NCI-H2227 treated with DMSO at 0.1 percent for 48 hours (cell line): ENCODE measurements at places on chromosomes 5 and 9.

DNA sequence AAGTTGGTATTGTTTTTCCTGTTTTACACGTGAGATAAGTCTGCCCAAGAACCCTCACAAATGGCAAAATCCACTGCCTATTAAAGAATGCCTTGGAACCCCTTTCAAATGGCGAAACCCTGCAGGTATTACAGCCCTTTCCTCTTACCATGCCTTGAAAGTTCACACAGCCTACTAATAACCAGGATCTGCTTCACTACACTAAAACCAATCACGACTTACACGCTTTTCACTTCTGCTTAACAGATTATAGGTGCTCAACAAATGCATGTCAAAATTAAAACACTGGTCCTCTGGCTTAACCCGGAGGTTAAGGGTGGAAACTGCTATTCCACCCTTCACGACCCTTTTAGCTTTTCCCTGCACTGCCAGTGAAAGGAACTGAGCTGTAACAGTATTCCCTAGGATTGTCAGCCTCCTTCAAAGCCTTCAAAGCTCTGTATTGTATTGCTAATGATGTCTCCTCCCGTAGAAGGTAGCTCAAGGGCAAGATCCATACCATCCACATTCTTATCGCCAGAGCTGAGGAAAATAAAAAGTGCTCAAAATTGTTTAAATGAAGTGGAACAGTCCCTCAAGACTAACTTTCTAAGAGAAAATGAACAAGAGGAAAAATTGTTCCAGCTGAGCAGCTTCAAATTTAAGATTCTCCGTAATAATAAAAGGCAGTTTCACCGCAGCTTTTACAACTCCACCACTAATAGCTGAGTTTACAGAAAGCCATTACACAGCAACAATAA lies 997 bp downstream of the AUH start:
- no peak for DNase-seq

GRCh38 chr9:88775037-88775471 lies 216.2 kb upstream of the S1PR3 start:
- DNase-seq: no peak

DNA sequence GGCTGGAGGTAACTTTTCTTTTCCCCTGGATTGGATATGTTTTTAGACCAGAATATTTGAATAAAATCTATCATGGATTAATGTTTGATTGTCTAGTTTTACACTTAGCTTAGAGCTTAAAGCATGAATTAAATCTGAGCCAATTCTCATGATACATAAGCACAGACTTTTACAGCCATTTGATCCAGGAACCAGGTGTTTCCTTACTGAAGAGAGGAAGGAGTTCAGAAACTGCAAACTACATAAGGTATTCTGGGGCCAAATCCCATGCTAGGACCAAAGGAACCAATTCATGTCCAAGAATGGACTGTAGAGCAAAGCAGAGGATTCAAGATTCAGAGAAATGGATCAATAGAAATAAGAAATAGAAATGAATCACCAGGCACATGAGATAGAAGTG lies 360.4 kb upstream of the ZNF608 start:
- no peak for DNase-seq

GRCh38 chr9:12425878-12426864 lies 267.0 kb upstream of the TYRP1 start:
- no peak for DNase-seq

GRCh38 chr5:40485021-40485998 lies 194.4 kb upstream of the PTGER4 start:
- no peak for DNase-seq

- no peak for DNase-seq
These were observed 69.8 kb upstream of the RAI14 start for GRCh38 chr5:34586117-34586885.

DNA sequence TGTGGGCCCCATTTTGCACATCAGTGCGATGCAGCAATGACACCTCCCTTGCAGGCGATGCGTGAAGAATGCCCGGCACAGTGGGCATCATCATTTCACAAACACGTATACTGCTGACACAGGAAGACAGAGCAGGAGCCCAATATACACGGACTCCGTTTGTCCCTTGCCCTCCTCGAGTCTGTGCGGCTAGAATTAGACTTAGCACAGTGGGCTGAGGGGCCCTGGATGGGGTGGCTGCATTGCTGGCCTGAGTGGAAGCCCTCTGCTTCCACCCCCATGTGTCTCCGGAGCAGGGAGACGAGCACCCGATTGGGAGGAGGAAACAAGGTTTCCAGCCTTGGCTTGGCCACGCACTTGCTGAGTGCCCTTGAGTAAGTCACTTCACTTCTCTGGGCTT lies 40.8 kb downstream of the GSN start:
- DNase-seq: no peak

GRCh38 chr9:27118916-27119315 lies 9.9 kb downstream of the TEK start:
- DNase-seq: no peak

- DNase-seq: peak; percentile 53
These were observed 25.8 kb upstream of the TRIM32 start for GRCh38 chr9:116661037-116661954.

DNA sequence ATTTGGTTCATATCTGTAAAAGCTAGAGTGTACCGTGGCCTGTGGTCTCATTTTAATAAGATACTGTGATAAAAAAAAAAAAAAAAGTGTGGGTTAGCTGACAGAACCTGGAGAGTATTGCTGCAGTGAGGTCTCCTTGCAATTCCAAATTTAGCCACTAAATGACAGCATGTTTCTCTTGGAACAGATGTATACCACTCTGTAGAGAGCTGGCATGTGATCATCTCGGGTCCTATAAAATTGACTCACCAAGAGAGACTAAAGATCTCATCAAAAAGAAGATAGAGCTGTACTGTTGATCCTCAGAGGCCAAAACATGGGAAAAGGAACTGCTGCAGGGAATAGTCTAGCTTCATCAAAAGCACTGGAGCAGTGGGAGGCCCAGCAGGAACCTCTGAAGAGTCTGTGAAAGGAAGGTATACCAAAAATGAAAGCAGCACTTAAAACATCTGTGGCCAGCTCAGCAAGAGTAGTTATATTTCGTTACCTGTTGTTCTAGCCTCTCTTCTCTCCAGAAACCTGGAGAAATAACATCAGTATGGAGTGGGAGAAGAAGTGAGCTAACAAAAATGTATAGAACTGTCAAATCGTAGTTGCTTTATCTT lies 826.8 kb downstream of the EFNA5 start:
- DNase-seq: no peak

DNA sequence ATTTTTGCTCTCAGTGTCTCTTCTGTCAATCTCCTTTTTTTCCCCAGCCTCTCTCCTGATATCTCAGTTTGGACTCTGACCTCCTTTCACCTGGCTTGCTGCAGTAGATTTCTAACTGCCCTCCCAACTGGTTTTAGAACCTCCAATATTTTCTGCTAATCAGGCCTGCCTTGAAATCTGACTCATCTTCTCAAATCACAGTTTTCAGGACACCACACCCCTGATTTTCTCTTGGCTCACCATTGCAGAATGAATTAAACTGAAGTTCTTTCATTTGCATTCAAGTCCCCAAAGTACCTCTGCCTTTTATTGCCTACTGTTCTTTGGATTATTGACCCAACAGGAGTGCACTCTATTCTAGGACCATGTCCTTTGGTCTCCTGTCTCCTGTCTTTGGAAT lies 310.4 kb upstream of the TRPC7 start:
- no peak for DNase-seq

GRCh38 chr5:95619096-95619495 lies 791 bp upstream of the GPR150 start:
- DNase-seq: no peak

DNA sequence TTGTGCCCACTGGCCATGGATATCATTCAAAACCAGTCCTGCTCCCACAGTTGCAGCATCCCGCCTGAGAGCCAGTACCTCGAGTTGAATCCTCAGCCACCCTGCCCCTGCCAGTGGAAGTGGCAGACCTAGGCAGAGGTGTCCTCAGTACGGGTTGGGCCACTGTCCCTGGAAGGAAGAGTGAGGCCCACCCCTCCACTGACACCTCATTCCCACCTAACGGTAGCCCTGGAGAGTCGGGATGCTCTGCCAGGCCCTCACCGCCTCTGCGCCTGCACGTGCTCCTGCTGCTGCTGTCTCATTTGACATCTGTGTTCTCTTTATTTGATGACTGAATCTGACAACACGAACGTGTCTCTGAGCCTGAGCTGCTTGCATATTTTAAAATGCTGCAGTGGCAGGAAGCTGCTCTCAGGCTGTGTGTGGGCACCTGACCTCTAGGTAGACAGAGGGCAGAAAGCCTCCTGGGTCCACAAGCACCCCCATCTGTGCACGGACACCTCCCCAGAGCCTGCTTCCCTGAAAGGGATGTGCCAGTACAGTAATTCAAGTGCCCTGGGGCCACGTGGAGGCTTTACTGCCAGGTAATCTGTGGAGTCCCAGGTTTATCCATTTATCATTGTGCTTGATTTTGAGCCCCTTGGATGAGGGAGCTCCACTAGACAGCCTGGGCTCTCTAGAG lies 194.7 kb downstream of the CACNA1B start:
- DNase-seq: no peak

DNA sequence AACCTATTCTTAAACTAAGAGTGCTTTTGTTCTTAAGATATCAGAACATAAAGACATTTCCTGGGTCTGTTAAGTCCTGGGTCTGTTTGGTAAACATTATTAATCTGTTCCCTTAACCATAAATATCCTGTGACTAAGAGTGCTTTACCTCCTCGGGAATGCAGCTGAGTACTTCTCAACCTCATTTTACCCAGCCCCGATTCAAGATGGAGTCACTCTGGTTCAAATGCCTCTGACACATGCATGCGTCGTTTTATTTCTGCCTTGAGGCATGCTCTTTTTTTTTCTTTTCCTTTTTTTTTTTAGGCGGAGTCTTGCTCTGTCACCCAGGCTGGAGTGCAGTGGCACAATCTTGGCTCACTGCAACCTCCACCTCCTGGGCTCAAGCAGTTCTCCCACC lies 39.8 kb upstream of the FBXL17 start:
- no peak for DNase-seq

DNA sequence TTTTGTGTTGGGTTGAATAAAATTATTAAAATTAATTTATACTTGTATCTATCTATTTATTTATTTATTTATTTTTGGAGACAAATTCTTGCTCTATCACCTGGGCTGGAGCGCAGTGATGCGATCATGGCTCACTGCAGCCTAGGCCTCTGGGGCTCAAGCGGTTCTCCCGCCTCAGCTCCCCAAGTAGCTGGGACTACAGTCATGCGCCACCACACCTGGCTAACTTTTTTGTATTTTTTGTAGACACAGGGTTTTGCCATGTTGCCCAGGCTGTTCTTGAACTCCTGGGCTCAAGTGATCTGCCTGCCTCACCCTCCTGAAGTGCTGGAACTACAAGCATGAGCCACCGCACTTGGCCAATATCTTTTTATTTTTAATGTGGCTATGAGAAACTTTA lies 134.7 kb upstream of the SPDL1 start:
- DNase-seq: no peak

DNA sequence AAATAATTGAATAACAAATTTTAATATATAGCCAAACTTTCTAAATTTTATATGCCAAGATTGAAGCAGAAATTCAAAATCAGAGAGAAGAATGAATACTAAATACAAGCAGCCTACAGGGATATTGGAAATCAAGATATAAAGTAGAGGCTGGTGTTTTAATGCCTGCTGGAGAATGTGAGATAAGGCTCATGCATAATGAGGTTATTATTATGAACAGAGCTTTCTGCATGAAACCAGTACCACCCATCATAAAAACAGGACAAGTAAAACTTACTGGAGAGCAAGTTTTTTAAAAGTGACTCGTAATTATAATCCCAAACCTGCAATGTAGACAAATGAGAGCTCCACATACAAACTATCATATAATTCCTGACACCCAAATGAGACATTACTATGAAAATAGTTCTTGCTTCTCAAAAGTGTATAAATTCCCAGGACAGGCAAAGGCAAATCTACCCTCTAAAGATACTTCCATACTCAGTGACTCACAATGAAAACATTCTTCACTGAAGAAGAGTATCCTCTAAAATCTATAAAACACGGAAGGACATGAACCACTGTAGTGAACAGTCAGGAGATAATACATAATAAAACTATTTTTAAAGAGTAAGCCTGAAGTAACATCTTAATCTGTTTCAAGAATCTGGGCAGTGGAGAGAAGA lies 532.0 kb upstream of the GRAMD2B start:
- DNase-seq: no peak

- no peak for DNase-seq
These were observed 45.4 kb downstream of the ZNF618 start for GRCh38 chr9:113921396-113921925.

DNA sequence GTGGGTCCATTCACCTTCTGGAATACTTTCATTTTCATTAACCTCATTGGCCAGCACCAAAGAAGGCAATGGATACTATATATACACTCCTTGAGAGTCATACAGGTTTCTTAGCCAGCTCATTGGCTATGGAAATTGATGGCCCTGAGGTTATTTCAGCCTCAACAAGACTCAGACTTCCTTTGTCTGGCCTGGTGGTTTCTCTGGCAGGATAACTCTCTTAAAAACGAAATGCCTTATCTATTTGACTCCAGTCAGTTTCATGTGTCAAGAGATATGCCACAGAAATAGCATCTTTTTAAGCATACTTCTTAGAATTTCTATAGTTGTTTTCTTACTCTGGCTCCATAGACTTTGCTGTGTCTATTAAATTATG lies 28.9 kb downstream of the CDH9 start:
- DNase-seq: no peak

GRCh38 chr9:959914-960313 lies 16.5 kb upstream of the DMRT3 start:
- DNase-seq: no peak

- no peak for DNase-seq
These were observed 145.2 kb upstream of the ABCA1 start for GRCh38 chr9:105073147-105073546.

GRCh38 chr9:98130576-98131228 lies 11.7 kb upstream of the TRIM14 start:
- no peak for DNase-seq

GRCh38 chr5:168227973-168228615 lies 63.4 kb upstream of the WWC1 start:
- no peak for DNase-seq

DNA sequence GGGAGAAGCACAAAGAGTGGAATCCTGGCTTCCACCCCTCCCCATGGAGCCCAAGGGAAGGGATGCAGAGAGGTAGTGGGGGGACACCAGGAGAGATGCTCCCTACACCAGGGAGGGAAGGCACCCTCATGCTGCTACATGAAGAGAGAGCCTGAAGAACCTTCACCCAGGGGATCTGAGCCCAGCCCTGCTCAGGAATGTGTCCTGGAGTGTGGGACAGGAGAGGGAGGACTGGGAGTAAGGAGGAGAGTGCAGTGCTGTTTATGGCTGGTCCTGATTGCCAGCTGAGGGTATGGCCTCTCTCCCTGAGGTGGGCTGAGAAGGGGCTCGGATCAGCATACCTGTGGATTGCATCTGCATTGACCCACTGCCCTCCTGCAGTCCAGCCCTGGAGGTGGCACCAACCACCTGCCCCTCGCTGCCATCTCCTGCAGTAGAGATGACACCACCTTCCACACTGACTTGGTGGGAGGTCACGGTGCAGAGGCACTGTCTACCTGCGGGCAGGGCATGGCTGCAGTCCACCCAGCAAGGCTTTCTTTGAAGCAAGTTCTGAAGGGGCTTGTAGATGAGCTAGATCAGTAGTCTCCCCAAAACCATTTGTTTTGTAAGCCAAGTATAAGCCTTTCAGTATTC lies 114.9 kb upstream of the SLC25A48 start:
- no peak for DNase-seq
